ENCODE measurements at places on chromosomes 6 and 20. TPM values are rescaled to one million over a fixed set of nuclear protein-coding genes. Genes with fewer than 3 reads are reported as not detected.

The SLC17A3 gene
- total RNA-seq, result not detected

The SIM1 gene
- total RNA-seq, result 0.29 TPM

The UST gene
- total RNA-seq, result 0.81 TPM

The PRR18 gene
- total RNA-seq, result not detected

The SEMG1 gene
- total RNA-seq, result not detected

The OR12D3 gene
- total RNA-seq, result not detected

The CRIP3 gene
- not detected for total RNA-seq

The UBE2J1 gene
- 96.6 TPM for total RNA-seq

The CST2 gene
- total RNA-seq, result not detected

The ZNF133 gene
- 12.2 TPM for total RNA-seq

The FABP7 gene
- total RNA-seq, result not detected

The RNF217 gene
- 32.5 TPM for total RNA-seq

The CLPSL1 gene
- total RNA-seq, result not detected

The KIFC1 gene
- 63.4 TPM for total RNA-seq

The SLC26A8 gene
- not detected for total RNA-seq

The MEP1A gene
- total RNA-seq, result not detected

The PRRT1 gene
- 1.3 TPM for total RNA-seq

The TNFRSF6B gene
- total RNA-seq, result 0.69 TPM

The PDE7B gene
- 21.3 TPM for total RNA-seq

The TMC2 gene
- total RNA-seq, result not detected

The ARFGAP1 gene
- 111 TPM for total RNA-seq

The MROH8 gene
- 2.7 TPM for total RNA-seq

The SMPDL3A gene
- total RNA-seq, result 4.1 TPM

The CST4 gene
- total RNA-seq, result not detected

The COL9A1 gene
- total RNA-seq, result not detected

The MOG gene
- not detected for total RNA-seq

The ARHGAP40 gene
- total RNA-seq, result 0.12 TPM

The HLA-DRB5 gene
- not detected for total RNA-seq

The TXLNB gene
- 0.18 TPM for total RNA-seq

The LY6G6F gene
- not detected for total RNA-seq

The PTCHD4 gene
- total RNA-seq, result 1.9 TPM

The XKR7 gene
- total RNA-seq, result 0.04 TPM

The CD24 gene
- total RNA-seq, result 1.2 TPM

The OR2H1 gene
- not detected for total RNA-seq

The MAK gene
- not detected for total RNA-seq

The CALHM5 gene
- total RNA-seq, result 6.6 TPM

The PPP1R14C gene
- total RNA-seq, result not detected

All from endothelial cell of umbilical vein (primary cell).